ENCODE measurements at places on chromosomes 13 and 19.

DNA sequence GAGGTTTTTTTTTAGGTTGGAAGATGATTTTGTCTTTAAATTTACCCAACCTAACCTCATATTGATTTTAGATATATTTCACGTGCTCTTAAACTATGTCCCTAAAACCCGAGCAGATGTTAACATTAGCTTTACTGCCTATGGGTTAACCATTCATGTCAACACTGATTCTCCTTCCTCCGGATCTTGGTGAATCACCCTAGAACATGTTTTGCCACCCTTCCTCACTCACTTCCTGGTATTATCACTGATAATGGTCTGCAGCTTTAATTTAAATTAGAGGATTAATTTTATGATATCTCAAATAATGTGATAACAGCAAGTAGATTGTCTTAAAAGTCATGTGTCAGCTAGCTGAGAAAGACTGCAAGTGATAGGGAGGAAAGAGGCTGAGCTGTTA is 31.9 kb downstream of the HTR2A start:
- DNase-seq: no peak

DNA sequence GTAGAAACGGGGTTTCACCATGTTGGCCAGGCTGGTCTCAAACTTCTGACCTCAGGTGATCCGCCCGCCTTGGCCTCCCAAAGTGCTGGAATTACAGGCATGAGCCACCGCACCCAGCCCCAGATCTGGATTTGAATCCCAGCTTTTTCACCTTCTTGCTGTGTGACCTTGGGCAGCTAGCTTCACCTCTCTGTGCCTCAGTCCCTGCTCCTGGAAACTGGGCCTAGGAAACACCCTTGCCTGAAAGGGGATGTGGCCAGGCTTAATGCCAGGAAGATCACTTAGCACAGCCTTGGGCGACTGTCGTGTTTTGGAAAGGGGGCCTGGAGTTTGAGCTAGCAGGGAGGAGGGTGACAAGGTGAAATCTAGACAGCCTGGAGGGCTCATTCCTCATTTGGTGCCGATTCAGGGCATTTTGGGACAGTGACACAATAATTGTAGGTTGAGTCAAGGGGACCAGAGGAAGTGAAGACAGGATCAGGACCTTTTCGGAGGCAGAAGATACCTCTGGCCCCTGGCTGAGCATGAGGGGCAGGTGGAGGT is 1.8 kb downstream of the PGPEP1 start:
- DNase-seq: no peak

DNA sequence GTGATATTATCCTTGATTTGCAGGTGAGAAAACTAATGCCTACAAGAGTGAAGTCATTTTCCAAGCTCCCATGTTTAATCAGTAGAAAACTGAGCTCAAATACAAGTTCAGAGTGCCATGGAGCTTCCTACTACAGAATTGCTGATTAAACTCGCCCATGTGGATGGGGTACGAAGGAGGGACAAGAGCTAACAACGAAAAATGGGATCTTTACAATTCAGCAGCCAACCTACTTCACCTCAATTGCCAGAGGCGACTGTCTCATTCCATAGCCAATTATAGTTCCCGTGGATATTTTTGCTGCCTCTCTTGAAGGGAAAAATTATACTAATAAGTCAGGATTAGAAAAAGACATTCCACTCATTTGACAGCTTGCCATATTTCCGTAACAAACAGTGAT is 1155.1 kb downstream of the OLFM4 start:
- no peak for DNase-seq

DNA sequence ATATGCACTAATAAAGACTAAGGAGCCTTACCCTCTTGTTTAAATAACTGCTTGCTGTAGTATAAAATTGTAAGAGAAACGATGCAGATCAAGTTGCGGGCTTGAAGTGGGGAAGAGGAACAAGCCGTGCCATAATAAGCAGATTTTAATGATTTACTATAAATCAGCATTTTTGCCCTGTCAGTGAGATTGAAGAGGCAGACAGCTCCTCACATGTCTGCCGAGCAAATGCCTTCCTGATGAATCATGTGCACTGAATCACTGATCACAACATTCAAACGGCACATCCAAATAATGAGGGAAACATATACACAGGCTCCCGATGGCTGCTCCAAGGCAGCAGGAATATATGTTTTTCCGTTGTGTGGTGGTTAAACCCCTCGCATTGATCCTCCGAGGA is 282.9 kb downstream of the TSHZ3 start:
- DNase-seq: no peak

- peak; percentile 17 for DNase-seq
These were observed 91.8 kb downstream of the UBL3 start for GRCh38 chr13:29758531-29759114.

GRCh38 chr19:49847731-49848696 is 2.9 kb upstream of the PTOV1 start:
- DNase-seq: no peak

- DNase-seq: no peak
These were observed 22.7 kb downstream of the CCNA1 start for GRCh38 chr13:36454987-36455386.

Measured in activated CD8-positive, alpha-beta memory T cell treated with anti-CD3 and anti-CD28 coated beads for 1 hour (primary cell).